ENCODE measurements at places on chromosomes 16 and 17. TPM values are rescaled to one million over a fixed set of nuclear protein-coding genes. Genes with fewer than 3 reads are reported as not detected.

Gene PDIA2
- total RNA-seq = not detected

Gene MTMR4
- total RNA-seq = 18.2 TPM

Gene PTGES3L
- 0.31 TPM for total RNA-seq

Gene BCO1
- total RNA-seq = not detected

Gene YBX2
- not detected for total RNA-seq

Gene PNMT
- not detected for total RNA-seq

Gene ADAP2
- total RNA-seq = 20.8 TPM

Gene FBF1
- total RNA-seq = 11.2 TPM

Gene SHCBP1
- total RNA-seq = 1.8 TPM

Gene EPN3
- total RNA-seq = not detected

Gene TMEM100
- total RNA-seq = not detected

Gene SLFN11
- 20.7 TPM for total RNA-seq

Gene WNT9B
- total RNA-seq = not detected

Gene PROCA1
- 0.94 TPM for total RNA-seq

Gene AHSP
- total RNA-seq = 0.52 TPM

Gene SHISA6
- total RNA-seq = not detected

Gene CA5A
- under 0.01 TPM for total RNA-seq

Gene TNK1
- 5.5 TPM for total RNA-seq

Gene CFAP20
- 70.0 TPM for total RNA-seq

Gene PRSS33
- not detected for total RNA-seq

Gene MPP3
- 0.21 TPM for total RNA-seq

Gene PLK1
- total RNA-seq = 0.84 TPM

Gene OR4D1
- 0.42 TPM for total RNA-seq

Gene EFNB3
- total RNA-seq = not detected

Gene AKAP1
- total RNA-seq = 6.9 TPM

Gene ATP2A1
- 0.52 TPM for total RNA-seq

Gene UMOD
- not detected for total RNA-seq

Gene PRR29
- 0.21 TPM for total RNA-seq

Gene AMZ2
- 58.6 TPM for total RNA-seq

Gene GCGR
- total RNA-seq = not detected

Gene COPZ2
- total RNA-seq = 0.52 TPM

Gene EVPL
- total RNA-seq = under 0.01 TPM

Gene ARL17A
- total RNA-seq = 14.8 TPM

Gene GPR142
- total RNA-seq = not detected

Gene NTN1
- total RNA-seq = 0.21 TPM

Gene G6PC3
- 5.0 TPM for total RNA-seq

Gene KRTAP4-12
- total RNA-seq = not detected

Gene TPPP3
- total RNA-seq = 5.6 TPM

Gene HCRT
- not detected for total RNA-seq

Gene CLDN6
- total RNA-seq = not detected

Gene DLG4
- 9.0 TPM for total RNA-seq

Gene TP53TG3
- total RNA-seq = not detected

Gene SARM1
- 8.8 TPM for total RNA-seq

Gene CTRB2
- not detected for total RNA-seq

Gene MYH2
- not detected for total RNA-seq

Gene PCGF2
- total RNA-seq = not detected

Gene TNFRSF17
- 0.21 TPM for total RNA-seq

Gene CD300H
- 0.73 TPM for total RNA-seq

Measured in mononuclear cell (primary cell).